ENCODE measurements at places on chromosomes 2 and 18. TPM values are rescaled to one million over a fixed set of nuclear protein-coding genes. Genes with fewer than 3 reads are reported as not detected.

Gene NAT8
- not detected for polyA plus RNA-seq

Gene SH3YL1
- polyA plus RNA-seq = 25.2 TPM

Gene TRIM54
- not detected for polyA plus RNA-seq

Gene OSR1
- polyA plus RNA-seq = 21.1 TPM

Gene TMEM37
- 0.53 TPM for polyA plus RNA-seq

Gene ARHGAP25
- polyA plus RNA-seq = not detected

Gene ONECUT2
- polyA plus RNA-seq = 0.01 TPM

Gene CRYGC
- not detected for polyA plus RNA-seq

Gene IHH
- polyA plus RNA-seq = not detected

Gene ACKR3
- 8.5 TPM for polyA plus RNA-seq

Gene ERMN
- not detected for polyA plus RNA-seq

Gene IAH1
- polyA plus RNA-seq = 135 TPM

Gene B3GNT7
- polyA plus RNA-seq = not detected

Gene FBXO36
- polyA plus RNA-seq = 6.5 TPM

Gene LRP1B
- not detected for polyA plus RNA-seq

Gene BOK
- 28.1 TPM for polyA plus RNA-seq

Gene TDRD15
- polyA plus RNA-seq = not detected

Gene MAPK4
- polyA plus RNA-seq = not detected

Gene HOXD13
- polyA plus RNA-seq = 1.9 TPM

Gene AGXT
- polyA plus RNA-seq = not detected

Gene CMPK2
- polyA plus RNA-seq = 0.11 TPM

Gene CAPN10
- 10.0 TPM for polyA plus RNA-seq

Gene MC4R
- 0.14 TPM for polyA plus RNA-seq

Gene ZSWIM2
- not detected for polyA plus RNA-seq

Gene CAVIN2
- 6.1 TPM for polyA plus RNA-seq

All from GM23248 (cell line).